ENCODE measurements at places on chromosomes 5 and 9.
A peak's percentile ranks its signal among the peaks of the same experiment; 100 is the strongest.

GRCh38 chr9:1173993-1174392 lies 123.8 kb downstream of the DMRT2 start:
- DNase-seq = no peak

- DNase-seq = no peak
These were observed 120.5 kb downstream of the ADAMTS2 start for GRCh38 chr5:179224741-179225140.

GRCh38 chr5:135456238-135457099 lies 4.3 kb upstream of the TIFAB start:
- DNase-seq = no peak

DNA sequence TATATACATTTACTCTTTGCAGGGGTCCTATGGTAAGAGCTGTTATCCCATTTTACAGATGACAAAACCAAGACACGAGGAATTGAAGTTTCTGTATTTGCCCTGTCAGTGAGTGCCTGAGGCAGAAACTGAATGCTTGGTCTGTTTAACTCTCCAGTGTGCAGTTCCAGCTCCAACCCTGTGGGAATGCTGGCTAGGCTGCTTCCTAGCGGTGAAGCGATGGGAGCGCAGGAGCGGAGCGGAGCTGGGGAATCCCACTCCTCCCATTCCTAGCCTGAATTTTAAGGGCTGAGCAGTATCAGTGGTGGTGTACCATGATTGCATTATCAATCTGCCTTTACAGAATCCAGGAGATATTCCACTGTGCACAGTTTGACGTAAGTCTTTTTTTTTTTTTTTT lies 202.3 kb downstream of the LRRC70 start:
- no peak for DNase-seq

- no peak for DNase-seq
These were observed 355.6 kb downstream of the TAF11L14 start for GRCh38 chr5:17989567-17990563.

GRCh38 chr9:26888271-26888670 lies 4.3 kb downstream of the CAAP1 start:
- DNase-seq = no peak

GRCh38 chr9:135240871-135241311 lies 153.4 kb downstream of the OLFM1 start:
- DNase-seq = no peak

DNA sequence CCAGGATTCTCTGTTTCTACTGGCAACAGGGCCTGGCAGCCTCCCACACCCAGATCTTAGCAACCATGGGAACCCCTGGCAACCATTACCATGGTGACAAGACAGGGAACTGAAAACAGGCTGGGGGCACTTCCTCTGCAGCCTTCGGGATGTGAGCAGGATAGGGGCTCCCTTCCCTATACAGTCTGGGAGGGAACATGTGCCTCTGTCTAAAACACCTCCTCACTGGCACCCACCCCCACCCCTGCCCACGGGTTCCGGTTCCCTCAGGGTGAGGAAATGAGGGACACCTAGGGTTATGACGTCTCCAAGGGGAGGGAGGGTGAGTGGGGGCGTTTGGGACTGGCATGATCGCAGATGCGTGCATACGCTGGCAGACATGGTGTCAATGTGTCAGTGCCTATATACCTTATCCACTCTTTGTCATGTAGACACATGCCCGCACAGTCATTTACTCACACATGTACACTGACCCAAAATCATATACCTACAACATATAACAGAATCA lies 3.0 kb upstream of the DNAJB5 start:
- DNase-seq = no peak

GRCh38 chr5:150270541-150271295 lies 18.9 kb downstream of the CAMK2A start:
- no peak for DNase-seq

GRCh38 chr5:106523852-106524251 lies 1146.9 kb downstream of the EFNA5 start:
- DNase-seq = no peak

- no peak for DNase-seq
These were observed 7.5 kb downstream of the ADAMTS13 start for GRCh38 chr9:133429641-133430161.

- DNase-seq = no peak
These were observed 34.2 kb downstream of the HTR4 start for GRCh38 chr5:148620091-148620490.

GRCh38 chr5:72296256-72296655 lies 23.8 kb downstream of the MRPS27 start:
- no peak for DNase-seq

DNA sequence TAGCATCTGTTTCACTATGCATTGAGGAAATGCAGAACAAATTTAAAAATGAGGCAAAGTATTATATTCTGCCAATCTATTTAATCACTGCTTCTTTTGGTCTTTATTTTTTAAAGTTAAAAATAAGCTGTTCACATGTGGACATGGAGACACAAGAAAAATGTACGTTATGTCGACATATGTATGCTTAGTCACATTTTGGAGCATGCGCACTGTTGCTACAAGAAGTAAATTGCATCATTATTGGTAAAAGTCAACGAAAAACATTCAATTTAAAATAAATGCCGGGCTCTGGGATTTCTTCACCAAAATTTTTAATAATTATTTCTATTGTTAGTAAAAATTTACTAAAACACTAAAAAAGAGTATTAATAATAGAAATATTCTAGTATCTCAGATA lies 876.3 kb upstream of the CTNND2 start:
- no peak for DNase-seq

DNA sequence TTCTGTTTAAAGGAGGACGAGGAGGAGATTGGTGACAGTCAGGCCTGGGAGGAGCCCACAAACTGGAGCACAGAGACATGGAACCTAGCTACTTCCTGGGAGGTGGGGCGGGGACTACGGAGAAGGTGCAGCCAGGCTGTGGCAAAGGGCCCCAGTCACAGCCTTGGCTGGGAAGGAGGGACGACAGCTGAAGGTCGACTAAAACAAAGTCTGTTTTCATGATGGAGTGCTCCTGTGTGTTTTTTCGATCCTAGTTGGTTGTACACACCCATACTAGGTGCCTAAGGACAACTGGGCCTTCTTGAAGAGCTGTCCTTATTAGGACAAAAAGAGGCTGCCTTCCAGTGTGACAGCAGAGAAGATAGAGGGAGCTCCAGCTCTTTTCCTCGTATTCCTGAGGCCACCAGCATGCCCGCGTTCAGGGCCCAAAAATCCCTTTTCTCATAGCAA lies 2.9 kb downstream of the CCDC107 start:
- no peak for DNase-seq

DNA sequence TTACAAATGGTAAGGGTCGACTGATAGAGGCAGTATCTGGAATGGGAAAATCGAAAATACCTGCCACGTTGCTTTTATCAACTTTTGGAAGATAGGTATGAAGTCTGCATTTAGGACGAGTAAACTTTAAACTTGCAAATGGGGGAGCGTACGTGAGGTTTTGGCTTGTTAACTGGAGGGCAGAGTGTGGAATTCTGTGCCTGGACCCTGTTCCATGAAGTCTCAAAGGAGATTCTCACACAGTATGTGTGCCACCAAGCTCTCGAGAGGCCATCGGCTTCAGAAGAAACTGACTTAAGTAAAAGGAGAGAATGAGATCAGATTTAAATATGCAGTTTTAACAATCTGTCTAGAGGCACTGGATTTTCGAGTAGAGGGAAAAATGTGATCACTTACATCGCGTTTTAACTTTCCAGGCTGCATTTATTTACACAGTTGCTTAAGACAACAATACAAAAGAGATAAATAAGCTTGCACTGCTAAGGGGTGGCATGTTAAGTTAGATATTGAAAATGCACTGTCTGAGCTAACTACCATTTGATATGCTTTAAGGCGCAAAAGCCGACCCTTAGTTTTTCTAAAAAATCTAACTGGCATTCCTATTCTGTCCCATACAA lies 401.6 kb downstream of the EBF1 start:
- DNase-seq = no peak

DNA sequence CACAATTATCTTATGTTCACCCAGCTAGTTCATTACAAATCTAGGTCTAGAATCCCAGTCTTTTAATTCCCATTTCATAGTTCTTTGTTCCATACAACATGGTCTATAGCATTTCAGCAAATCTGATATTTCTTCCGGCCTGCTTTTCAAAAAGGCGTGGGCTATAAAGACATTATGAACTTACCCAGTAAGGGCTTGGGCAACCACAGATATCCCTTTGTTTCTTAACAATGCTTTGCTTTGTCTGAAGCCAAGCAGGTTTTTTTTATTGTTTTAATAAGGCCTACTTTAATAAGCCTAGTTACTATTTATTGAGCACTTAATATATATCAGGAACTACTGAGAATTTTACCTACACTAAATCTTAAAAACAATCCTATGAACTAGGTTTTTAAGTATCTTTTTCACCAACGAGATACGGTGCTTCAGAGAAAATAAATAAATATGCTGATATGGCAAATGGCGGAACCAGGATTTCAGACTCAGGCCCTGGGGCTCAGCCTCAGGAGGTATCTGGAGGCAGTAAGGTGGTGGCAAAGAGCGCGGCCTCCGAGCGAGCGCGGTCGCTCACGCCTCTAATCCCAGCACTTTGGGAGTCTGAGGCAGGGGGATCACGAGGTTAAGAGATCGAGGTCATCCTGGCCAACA lies 29.7 kb downstream of the PCA3 start:
- no peak for DNase-seq

DNA sequence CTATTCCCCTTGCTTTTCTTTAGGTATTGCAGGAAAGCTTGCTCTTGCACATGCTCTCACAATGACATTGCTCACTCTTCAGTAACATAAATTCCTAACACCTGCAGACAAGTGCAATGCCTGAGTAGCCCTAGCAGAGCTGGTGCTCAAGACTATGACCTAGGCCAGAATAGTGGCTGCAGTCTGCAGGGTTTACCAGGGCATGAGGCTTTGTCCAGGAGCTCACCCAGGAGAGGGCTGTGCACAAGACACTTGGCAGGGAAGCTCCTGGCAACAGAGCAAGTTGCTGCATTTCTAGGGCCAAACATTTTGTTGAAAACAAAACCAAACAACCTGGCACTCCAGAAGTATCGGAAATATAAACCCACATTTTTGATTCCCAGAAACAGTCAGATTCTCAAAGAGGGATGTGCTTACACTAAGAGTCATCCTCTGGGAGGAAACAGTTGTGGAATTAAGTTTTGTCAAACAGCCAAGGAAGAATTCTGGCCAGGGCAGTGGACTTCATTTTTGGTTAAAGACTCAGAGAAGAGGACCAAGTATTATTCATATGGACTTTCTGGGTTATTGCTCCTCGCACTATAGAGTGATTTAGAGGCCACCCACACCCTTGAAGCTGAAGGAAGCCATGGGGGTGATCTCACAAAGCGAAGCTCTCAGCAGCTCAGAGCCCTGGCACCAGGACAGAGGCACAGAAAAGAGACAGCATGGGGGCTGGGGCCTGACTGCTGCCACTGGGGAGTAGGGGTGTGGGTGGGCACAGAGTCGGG lies 44.9 kb downstream of the MACROH2A1 start:
- no peak for DNase-seq

DNA sequence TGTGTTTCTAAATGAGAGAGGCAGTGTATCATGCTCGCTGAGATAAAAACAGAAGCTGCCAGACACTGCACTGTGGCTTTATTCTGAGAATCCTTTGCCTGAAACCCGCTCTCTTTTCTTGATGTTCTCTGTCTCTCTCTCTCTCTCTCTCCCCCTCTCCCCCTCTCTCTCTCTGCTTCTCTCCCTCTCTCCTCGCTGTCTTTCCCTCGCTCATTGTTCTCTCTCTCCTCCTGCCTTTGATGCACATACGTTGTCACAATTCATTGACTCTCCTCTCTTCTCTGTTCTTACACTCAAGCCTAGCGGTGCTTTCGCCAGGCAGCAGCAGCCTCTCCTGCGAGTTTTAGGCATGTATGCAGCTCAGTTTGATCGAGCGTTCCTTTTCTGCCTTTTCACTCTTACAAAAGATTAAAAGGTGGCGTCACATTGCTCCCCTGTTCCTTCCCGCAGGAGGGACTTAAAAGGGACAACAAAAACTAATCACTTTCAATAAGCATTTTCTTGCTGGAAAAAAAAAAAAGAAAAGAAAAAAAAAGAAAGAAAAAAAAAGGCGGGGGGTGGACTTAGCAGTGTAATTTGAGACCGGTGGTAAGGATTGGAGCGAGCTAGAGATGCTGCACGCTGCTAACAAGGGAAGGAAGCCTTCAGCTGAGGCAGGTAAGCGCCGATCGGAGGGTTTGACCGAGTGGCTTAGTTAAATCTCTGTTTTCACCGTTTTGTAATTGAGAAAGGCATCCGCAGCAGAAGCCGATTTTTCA lies 717.9 kb upstream of the WWC1 start:
- peak; percentile 54 for DNase-seq

- DNase-seq = no peak
These were observed 163.9 kb downstream of the CEMIP2 start for GRCh38 chr9:71604197-71605063.

DNA sequence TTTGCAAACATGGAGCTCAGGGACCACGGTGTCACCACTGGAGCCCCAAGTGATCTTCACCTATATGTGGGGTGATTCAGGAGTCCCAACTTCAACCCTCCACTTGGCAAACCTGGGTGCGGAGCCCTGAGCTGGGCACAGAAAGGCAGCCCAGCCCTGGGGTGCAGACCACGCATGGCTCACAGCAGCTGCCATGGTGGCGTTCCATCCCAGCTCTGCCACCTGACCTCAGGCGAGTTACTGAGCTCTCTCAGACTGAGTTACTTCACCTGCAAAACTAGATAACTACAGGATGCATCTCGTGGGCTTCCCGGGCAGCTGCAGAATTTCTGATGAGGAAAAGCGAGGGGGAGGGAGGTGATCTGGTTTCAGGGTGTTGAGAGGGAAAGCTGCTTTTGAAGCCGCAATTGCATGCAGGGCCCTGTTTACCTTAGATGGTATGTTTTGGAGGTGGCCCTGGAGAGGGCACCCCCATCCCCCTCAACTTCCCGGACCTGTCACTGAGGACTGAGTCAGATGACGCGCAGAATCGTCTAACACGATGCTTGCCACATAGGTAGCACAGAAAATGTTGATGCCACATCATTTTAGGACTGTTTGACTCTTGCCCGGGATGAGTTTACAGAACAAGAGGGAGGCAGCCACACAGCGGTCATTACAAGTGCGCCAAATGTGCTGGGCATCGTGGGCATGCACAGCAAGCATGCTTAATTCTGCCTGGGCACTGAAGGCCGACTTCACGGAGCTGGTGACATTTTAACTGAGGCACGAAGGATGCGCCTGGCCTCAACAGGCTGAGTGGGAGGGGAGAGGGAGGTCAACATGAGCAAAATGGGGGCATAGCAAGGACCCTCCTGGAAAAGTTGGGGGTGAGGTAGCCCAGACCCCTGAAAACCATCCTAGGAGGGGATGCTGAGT lies 154.6 kb downstream of the COL23A1 start:
- DNase-seq = no peak

GRCh38 chr9:99244344-99245260 lies 22.5 kb downstream of the SEC61B start:
- DNase-seq = no peak

DNA sequence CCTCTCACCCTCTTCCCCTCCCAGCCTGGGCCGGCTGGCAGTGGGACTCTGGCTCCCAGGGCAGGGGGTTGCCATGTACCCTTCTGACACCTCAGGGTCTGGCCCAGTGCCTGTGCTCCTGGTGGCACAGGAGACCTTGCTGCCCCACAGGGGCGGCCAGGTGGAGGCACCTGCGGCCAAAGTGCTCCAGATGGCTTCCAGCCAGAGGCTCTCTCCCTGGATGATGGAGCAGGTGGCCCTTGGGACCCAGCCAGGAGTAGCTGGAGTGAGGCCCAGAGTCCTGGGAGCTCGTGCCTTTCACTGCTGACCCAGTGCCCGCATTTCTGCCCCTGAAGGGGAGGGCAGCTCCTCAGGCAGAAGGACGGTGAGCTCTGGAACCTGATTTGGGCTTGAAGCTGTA lies 87.3 kb downstream of the NTNG2 start:
- no peak for DNase-seq
